ENCODE measurements at places on chromosomes 16 and 17.

GRCh38 chr16:56451753-56452689 is 667 bp downstream of the OGFOD1 start:
- DNase-seq, result peak; percentile 14

DNA sequence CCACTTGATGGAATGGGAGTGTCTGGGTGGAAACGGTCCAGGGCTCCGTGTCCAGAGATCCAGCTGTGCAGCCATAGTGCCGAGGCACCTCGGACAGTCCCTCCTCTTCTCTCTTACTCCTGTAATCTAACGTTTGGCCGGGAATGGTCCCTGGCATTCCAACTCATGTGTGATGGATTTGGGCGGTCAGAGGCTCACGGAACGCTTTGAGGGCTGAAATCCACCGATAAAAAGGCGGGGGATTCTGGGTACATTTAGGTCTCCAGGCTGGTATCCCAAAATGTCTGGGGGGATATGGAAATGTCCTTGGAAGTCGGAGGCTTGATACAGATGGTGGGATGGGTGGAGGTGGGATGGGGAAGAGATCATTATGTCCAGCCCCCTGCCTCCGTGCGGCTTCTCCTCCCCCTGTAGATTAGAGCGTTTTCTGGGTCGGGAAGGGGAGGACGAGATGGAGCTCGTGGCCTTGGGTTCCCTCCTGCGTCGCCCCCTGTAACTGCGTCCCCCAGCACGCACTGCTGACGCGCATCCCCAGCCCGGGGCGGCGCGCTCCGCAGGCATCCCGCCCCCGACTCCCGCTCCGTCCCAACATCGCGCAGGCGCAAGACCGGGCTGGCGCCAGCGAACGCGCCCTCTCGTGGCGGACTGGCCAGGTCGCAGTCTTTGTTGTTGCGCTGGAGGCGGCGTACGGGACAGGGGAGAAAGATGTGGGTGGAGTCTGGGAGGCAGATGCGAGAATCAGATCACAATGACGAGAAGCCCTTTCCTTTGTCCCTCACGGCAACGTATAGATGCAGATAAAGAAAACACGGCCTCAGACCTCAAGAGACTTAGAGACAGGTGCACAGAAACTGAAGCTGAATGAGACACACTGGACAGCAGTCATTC is 4.5 kb upstream of the SGCA start:
- peak; percentile 99 for DNase-seq

DNA sequence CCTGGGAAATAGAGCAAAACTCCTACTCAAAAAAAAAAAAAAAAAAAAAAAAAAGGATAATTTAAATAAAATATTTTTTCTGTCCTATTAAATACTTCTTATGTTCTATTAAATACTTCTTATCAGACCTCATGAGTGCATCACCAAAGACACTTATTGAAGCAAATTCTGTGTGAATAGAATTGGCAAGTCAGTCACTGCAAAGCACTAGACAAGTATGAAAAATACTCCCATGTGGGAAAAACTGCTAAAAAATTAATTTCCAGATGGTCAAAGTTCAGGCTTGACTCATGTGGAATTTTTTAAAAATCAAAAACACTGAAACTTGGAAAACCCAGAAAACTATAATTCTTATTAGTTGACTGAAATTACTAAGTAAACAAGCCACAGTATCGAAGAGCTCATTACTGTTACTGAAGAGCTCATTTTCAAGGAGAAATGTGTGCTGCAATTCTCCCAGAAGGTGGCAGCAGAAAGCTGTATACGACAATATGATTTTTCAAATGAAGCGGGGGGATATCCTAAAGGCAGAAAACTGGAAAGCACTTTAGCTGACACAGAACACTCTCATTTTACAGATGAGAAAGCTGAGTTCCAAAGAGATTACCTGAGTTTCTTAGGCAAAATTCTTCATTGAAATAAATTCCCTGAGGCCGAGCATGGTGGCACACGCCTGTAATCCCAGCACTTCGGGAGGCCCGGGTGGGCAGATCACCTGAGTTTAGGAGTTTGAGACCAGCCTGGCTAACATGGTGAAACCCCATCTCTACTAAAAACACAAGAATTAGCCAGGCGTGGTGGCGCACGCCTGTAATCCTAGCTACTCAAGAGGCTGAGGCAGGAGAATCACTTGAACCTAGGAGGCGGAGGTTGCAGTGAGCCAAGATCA is 15.9 kb upstream of the FBXO47 start:
- peak; percentile 38 for DNase-seq

- DNase-seq, result no peak
Measured at GRCh38 chr16:55779402-55780094, 53.3 kb downstream of the CES1 start.

GRCh38 chr16:10121491-10121890 is 60.7 kb downstream of the GRIN2A start:
- no peak for DNase-seq

GRCh38 chr17:71379512-71379911 is 741.3 kb upstream of the SOX9 start:
- DNase-seq, result no peak

- no peak for DNase-seq
Measured at GRCh38 chr16:86424985-86425384, 85.3 kb upstream of the FOXF1 start.

Measured in H54 (cell line).